Stimulated activated CD4-positive, alpha-beta T cell treated with anti-CD3 and anti-CD28 coated beads, Interleukin-1b, Interleukin-23, amount 100 ng/mL, for 1 hour (primary cell): ENCODE measurements at places on chromosomes 5 and 9.

GRCh38 chr5:140408750-140409241 is 7.2 kb downstream of the ANKHD1 start:
- DNase-seq, result no peak

DNA sequence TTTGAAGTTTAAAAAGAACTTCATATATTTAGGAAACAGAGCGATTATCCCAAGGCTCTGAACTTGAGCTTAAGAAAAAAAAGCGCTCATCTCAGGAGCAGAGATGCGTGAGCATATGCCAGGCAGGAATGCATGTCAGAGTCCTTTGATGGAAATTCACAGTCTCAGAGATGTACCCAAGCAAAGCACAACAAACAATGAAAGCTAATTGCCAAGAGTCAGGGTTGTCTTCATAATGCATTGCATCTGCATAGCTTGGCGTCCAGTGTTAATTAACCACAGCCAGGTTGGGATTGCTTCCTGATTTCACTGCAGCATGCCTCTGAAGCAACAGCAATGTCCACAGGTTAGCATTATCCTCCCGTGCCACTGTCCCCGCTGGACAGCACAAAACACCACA is 907.0 kb upstream of the DMAC1 start:
- DNase-seq, result no peak

- DNase-seq, result no peak
Measured at GRCh38 chr5:174489215-174489614, 235.2 kb upstream of the MSX2 start.

DNA sequence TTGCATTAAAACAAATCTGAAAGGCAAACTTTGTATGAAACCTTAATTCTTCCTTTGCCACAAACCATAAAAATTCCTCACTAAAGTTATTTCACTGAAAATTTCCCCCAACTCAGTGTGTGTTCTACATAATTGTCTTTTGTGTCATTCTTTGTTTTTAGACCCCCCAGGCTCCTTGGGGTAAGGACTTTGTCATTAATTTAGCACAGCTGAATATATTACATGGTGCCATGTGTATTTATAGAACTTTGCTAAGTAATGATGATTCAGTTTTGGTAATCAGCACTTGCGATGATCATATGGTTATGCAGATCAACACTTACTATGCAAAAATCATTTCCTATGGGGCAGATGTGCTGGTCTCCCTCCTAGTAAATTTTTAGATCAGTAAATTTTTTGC is 712.1 kb upstream of the MEF2C start:
- no peak for DNase-seq

DNA sequence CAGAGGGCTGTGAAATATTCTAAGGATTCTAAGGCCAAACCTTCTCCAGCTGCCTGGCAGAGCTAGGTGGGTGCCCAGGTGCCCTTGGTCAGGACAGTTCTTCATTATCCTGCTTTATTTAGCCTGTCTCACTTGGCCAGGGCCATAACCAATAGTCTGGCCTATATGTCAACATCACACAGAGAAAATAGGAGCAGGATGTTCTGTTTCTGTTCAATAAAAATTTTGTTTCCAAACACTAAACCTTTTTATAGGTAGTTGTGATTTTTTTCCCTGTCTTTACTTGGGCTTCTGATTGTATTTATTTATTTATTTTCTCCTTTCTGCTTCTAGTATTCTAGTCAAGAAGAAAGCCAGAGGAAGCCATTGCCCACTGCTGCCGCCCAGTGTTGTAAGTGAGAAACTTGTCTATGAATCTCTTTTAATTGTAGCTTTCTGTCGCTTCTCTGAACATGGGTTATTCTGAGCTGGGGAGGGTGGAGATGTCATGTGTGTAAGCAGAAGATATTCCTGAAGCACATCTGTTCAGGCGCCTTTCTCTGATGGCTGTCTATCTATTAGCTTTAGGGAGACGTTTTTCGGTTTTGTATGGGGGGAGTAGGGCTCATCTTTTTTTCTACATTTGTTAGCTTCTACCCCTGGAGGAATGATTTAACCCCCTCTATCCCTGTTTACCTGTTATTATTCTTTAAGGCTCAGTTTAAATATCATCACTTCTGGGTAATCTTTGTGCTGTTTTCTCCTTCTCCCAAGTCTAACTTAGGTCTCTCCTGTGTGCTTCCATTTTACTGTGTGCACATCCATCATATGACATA is 97.1 kb downstream of the UNC13B start:
- DNase-seq, result no peak

- DNase-seq, result no peak
Measured at GRCh38 chr9:108463932-108464606, 391.7 kb downstream of the ACTL7B start.

DNA sequence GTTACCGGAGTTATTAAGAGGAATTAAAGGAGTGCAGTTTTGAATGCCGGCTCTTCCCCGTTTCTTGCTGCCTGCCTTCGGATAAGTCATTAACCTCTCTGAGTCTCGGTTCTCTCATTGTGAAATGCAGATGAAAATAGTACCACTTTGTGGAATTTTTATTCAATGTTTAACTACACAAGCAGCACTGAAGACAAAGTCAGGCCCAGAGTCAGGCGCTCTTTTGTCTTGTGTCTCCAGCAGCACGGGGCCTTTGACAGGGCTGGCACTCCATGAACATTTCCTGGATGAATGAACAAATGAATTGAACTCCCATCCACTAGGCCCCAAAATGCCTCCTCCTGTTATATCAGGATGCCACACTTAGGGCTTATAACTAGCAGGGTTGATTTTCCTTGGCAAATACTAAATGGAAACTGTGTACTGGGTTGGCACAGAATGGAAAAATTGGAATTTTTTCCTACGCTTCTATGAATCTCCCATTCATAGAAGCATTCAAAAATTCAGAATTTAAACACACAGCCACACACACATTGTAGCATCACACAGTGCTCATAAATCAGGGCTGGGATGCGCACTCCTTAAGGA is 332.8 kb downstream of the MLLT3 start:
- DNase-seq, result no peak
